ENCODE measurements at places on chromosomes 4 and X. TPM values are rescaled to one million over a fixed set of nuclear protein-coding genes. Genes with fewer than 3 reads are reported as not detected.

Gene ALAS2
- not detected for total RNA-seq

Gene PCDH10
- 0.53 TPM for total RNA-seq

DNA sequence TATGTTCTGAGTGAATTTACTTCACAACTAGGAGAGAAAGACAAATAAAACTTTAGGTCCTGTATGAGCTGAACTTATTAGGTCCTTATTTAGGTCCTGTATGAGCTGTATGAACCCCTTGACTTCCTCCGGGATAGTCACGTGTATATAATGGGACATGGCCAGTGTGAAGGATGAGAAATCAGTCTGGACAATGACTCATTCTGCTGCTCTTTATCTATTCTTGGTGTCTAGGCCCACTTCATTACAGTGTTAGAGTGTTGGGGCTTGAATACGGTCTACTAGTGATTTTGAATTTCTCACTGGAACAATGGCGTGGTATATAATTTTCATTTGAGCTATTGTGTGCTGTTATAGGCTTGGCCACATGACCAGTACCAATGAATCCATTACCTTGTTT is 21.9 kb downstream of the STK26 start:
- H3K4me1 ChIP-seq, result no peaks in the 10 kb centered on the region
- H3K27ac ChIP-seq, result no peak overlapping the region
- H3K27me3 ChIP-seq, result no peaks in the 10 kb centered on the region
- H3K4me3 ChIP-seq, result no peak overlapping the region
- no peak for DNase-seq

GRCh38 chr4:57109847-57110639 is at the start of gene IGFBP7:
Gene IGFBP7 (minus strand): TSS chr4:57110385. CDS start chr4:57110351, 34 bp downstream.
- no peaks in the 10 kb centered on the region for H3K36me3 ChIP-seq
- peak within 1 kb of the TSS; percentile 74 for H3K27ac ChIP-seq
- DNase-seq, result no peak
- H3K4me3 ChIP-seq, result peak within 1 kb of the TSS; percentile 73

- H3K27ac ChIP-seq, result no peak overlapping the region
- H3K36me3 ChIP-seq, result no peaks in the 10 kb centered on the region
- no peak for DNase-seq
- no peak overlapping the region for H3K4me3 ChIP-seq
These were observed 114.5 kb downstream of the GATB start for GRCh38 chr4:151646322-151646721.

DNA sequence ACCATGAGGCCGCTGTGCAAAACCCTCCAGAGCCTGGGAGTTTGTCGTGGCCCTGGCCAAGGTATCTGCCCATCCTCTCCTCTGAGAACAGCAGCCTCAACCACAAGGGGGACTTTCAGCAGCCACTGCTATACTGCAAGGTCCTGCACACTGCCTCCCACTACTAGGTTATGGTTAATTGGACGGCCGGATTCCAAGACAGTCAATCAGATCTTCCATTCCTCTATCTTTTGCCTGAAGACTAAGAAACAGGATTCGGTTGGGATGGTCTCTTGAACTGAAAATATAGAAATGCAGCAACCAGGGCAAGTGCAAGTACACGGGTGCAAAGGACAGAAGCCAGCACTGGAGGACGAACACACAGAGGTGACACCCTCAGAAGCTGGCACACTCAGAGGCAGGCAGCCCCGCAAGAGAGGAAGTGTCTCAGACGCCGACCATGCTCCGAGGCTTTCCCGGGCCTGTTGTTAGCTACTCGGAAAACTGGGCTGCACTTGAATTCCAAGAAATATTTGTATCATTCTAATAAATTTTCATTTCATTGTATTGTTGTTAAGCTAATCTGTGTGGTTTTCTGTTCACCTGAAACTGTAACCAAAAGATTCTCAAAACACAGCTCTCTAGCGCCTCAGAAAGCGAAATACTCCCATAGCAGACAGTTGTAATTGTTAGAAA is 63.3 kb downstream of the AFAP1 start:
- H3K36me3 ChIP-seq, result no peaks in the 10 kb centered on the region
- no peak overlapping the region for H3K4me3 ChIP-seq
- no peaks in the 10 kb centered on the region for H3K27me3 ChIP-seq
- H3K4me1 ChIP-seq, result no peaks in the 10 kb centered on the region

DNA sequence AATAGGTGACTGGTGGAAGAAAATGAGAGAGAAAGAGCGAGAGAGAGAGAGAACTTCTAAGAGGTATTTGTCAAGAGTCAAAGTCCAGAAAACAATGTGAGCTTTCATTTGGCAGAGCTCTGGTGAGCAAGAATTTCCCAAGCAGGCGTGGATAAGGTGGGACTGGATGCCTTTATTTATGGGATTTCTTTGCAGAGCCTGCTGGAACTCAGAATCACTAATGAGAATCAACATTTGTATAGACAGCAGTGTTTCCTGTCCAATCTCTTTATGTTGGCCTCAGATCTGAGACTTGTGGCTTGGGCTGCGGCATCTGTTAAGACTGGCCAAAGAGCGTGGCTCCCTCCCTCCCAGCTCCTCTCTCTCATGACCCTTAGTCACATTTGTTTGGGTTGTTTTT is 67.9 kb upstream of the TBL1X start:
- H3K27me3 ChIP-seq, result no peaks in the 10 kb centered on the region
- H3K4me1 ChIP-seq, result no peaks in the 10 kb centered on the region
- no peak overlapping the region for H3K27ac ChIP-seq
- DNase-seq, result no peak

DNA sequence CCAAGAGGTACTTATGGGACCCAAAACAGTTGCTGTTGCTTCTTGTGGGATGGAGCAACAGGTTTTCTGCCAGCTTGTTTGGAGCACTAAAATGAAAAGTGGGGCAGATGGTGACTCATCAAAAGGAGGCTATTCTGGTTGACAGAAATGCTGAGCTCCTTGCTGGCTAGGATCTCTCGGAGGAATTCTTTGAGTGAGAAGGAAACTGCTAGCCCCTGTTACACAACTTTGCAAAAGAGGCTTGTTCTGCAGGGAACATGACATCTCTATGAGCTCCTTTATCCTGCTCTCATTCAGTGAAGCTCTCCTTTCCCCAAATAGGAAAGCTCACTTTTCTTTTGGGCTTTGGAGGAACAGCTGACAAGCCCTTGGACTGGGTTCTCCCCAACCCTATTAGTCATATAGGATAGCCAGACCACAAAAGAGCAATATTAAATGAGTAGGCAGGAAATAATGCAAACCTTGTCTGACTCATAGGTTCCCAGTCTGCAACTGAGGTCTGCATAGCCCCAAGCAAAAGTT is 108.3 kb downstream of the CDS1 start:
- H3K4me3 ChIP-seq, result no peak overlapping the region
- no peaks in the 10 kb centered on the region for H3K36me3 ChIP-seq
- no peak for DNase-seq
- H3K27me3 ChIP-seq, result no peaks in the 10 kb centered on the region
- no peaks in the 10 kb centered on the region for H3K4me1 ChIP-seq
- no peak overlapping the region for H3K27ac ChIP-seq

DNA sequence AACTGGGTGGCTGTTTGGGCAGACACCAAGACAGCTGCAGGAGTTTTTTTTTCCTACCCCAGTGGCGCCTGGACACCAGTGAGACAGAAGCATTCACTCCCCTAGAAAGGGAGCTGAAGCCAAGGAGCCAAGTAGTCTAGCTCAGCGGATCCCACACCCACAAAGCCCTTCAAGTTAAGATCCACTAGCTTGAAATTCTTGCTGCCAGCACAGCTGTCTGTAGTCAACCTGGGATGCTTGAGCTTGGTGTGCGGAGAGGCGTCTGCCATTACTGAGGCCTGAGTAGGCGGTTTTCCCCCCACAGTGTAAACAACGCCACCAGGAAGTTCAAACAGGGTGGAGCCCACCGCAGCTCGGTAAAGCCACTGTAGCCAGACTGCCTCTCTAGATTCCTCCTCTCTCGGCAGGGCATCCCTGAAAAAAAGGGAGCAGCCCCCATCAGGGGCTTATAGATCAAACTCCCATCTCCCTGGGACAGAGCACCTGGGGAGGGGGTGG is 171.4 kb downstream of the ARHGEF9 start:
- no peak overlapping the region for H3K27ac ChIP-seq
- DNase-seq, result no peak
- H3K4me3 ChIP-seq, result no peak overlapping the region
- H3K4me1 ChIP-seq, result no peaks in the 10 kb centered on the region

GRCh38 chr4:31411565-31411964 is 691.4 kb downstream of the PCDH7 start:
- no peaks in the 10 kb centered on the region for H3K4me1 ChIP-seq
- no peaks in the 10 kb centered on the region for H3K27me3 ChIP-seq
- no peaks in the 10 kb centered on the region for H3K36me3 ChIP-seq

DNA sequence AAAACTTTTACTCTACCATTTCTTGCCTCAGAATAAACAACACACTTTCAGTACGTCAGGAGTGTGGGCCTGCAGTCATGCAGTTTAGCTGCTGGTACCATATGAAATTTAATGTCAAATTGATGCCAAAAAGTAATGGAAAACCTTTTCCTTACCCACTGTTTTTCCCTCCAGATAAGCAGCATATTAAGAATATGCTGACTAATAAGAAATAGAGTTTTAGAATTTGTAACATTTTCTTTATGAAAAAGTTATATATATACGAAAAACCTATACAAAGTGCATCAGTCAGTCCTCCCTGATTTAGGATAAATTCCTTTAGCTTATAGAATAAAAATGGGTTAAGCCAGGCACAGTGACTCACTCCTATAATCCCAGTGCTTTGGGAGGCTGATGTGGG is 206.8 kb upstream of the PPARGC1A start:
- H3K36me3 ChIP-seq, result no peaks in the 10 kb centered on the region
- H3K27ac ChIP-seq, result no peak overlapping the region
- no peaks in the 10 kb centered on the region for H3K27me3 ChIP-seq
